Peyer's patch (tissue), 4 donors: ENCODE measurements at places on chromosomes 2 and 18. TPM values are rescaled to one million over a fixed set of nuclear protein-coding genes. Genes with fewer than 3 reads are reported as not detected.

DNA sequence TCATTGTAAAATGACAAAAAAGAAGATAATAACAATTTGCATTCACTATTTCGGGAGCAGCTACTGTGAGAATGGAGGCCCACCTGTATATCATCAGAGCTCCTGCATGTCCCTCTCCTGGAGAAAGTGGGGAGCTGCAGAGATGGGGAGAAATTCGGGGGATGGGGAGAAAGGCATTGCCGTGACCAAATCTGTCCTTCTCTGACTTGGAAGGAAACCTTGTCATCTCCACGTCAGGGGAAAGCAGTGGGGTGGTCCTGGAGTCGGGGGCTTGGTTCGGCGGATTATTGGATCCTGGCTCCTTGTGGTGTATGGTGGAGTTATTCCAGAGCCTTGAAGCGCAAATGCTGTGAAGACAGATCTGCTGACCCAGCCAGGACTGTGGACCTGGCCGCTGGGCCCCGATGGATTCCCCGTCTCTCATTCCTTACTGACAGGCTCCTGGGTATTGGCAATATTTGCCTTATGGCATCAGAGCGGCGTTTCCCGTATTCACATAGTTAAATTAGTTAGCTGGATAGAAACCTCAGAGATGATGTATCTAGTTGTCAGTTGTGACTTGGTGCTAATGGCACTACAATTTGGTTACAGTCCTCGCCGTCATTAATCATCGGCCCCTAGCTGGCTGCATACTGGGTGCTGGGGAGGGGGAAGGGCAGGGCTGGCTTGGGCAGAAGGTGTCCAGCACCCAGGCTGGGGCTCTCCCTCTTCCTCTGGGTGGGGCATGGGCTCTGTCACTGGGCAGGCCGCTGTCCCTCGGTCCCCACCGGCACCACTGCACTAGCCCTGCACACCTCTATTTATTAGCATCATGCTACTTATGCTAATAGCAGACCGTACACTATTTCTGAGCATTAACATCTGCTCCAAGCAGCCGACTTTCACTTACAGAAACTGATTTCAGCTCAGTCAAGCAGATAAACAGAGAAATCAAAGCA lies 31.7 kb downstream of the CELF4 start:
- no peaks in the 10 kb centered on the region for H3K36me3 ChIP-seq
- no peaks in the 10 kb centered on the region for H3K27me3 ChIP-seq
- no peak for DNase-seq
- no peak overlapping the region for H3K27ac ChIP-seq
- no peaks in the 10 kb centered on the region for H3K4me1 ChIP-seq
- H3K4me3 ChIP-seq = no peak overlapping the region

GRCh38 chr18:46565256-46565655 lies 91.8 kb downstream of the LOXHD1 start:
- no peaks in the 10 kb centered on the region for H3K4me1 ChIP-seq
- no peak for DNase-seq
- no peak overlapping the region for H3K27ac ChIP-seq

DNA sequence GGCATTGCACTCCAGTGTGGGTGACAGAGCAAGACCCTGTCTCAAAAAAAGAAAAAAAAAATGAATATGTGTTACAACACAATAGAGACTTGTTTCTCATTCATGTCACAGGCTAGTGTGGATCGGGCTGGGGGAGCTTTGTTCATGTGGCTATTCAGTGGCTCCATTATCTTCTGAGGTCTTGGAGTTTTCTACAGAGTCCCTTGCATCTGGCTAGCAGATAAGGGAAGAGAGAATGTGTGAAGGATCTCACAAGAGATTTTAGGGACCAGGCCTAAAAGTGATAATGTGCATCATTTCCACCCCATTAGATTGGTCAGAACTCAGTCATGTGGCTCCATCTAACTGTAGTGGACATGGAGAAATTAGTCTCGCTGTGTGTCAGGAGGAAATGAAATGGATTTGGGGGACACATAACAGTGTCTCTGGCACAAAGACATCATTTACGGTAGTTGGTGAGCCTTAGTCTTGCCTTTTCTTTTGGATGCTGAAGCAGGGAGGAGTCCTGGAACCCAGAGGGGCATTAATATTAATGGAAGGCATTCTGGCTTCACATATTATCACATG lies 32.4 kb upstream of the CASP10 start:
- peaks cover 62% of the 10 kb centered on the region for H3K36me3 ChIP-seq
- no peak for DNase-seq
- H3K4me3 ChIP-seq = no peak overlapping the region
- H3K27me3 ChIP-seq = no peaks in the 10 kb centered on the region

Gene TEX261
- 26.7 TPM for total RNA-seq

Gene CD8B2
- 5.0 TPM for total RNA-seq

DNA sequence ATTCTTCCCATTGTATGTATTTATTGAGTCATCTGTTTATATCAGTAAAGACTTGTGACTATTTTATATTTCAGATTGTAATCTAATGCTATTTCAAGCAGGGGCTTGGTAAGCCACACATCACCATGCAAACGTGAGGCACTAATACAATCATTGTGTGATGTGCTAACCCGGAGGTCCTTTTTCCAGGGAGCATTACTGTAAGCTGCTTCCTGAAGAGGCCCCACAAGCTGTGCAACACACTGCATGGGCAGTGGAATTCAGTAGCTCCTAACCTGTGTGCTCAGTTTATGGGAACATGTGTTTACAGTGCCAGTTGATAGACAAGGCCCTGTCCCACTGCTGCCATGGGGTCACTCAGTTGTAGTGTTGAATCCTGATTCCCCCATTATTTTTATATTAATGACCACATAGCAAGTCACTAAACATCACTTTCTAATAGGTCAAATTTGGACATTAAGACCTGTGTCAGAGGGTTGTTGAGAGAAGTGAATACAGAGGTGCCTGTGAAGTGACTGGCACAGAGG lies 162.9 kb downstream of the FHOD3 start:
- H3K27me3 ChIP-seq = no peaks in the 10 kb centered on the region
- DNase-seq = no peak
- H3K27ac ChIP-seq = no peak overlapping the region
- H3K4me1 ChIP-seq = no peaks in the 10 kb centered on the region
- no peak overlapping the region for H3K4me3 ChIP-seq

GRCh38 chr2:199404841-199405240 lies 52.9 kb downstream of the SATB2 start:
- no peaks in the 10 kb centered on the region for H3K27me3 ChIP-seq
- peaks cover 6% of the 10 kb centered on the region for H3K36me3 ChIP-seq
- H3K4me1 ChIP-seq = no peaks in the 10 kb centered on the region

DNA sequence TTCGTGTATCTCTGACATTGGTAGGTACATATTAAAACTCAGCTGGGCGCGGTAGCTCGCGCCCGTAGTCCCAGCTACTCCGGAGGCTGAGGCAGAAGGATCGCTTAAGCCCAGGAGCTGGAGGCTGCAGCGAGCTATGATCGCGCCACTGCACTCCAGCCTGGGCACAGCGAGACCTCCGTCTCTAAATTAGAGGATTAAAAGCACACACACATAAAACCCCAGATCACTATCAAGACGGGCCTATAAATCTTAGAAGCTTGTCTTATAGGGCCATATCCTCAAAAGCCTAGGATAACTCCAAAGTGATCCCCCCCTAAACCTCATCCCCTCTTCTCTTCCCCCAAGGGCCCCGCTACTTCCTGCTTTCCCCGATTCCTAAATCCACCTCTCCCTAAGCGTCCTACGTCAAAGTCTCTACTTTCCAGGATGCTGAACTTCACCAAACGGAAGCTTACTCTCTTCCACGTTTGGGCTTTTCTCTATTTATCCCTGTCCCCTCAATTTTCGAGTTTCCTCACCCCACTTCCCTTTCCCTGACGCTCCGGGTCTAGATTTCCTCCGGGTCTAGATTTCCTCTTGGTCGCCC lies 707 bp downstream of the KRCC1 start:
- H3K36me3 ChIP-seq = no peaks in the 10 kb centered on the region
- DNase-seq = no peak
- H3K4me3 ChIP-seq = peak overlapping the region; percentile 76
- peaks cover 32% of the 10 kb centered on the region for H3K4me1 ChIP-seq
- H3K27ac ChIP-seq = peak overlapping the region; percentile 98

Gene VIT
- total RNA-seq = 5.0 TPM

GRCh38 chr2:96533292-96534073 lies 3.1 kb upstream of the ARID5A start:
- no peaks in the 10 kb centered on the region for H3K36me3 ChIP-seq
- H3K4me3 ChIP-seq = no peak overlapping the region
- peak overlapping the region; percentile 75 for H3K27ac ChIP-seq
- peaks cover 6% of the 10 kb centered on the region for H3K4me1 ChIP-seq

- no peak for DNase-seq
- H3K27ac ChIP-seq = no peak overlapping the region
- H3K4me1 ChIP-seq = peaks cover 3% of the 10 kb centered on the region
- no peaks in the 10 kb centered on the region for H3K27me3 ChIP-seq
These were observed 7.2 kb upstream of the TET3 start for GRCh38 chr2:73977466-73977865.

DNA sequence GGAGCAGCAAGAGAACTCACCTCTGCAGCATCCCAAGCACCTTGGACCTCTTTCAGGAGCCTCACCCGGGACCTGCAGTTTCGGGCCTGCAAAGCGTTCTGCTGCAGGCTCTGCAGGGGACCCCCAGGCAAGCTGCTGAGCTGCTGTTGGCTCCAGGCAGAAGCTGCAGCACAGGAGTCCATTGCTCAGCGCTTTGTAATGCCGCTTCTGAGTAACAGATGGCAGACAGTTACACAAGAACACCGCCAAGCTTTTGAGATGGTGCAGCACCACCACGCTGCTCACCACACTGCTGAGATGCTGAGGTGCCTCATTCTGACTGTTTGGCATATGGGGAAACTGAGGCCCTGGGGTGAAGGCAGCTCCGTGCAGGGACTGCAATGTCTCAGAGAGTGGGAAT lies 1.9 kb upstream of the GALNT14 start:
- H3K27ac ChIP-seq = no peak overlapping the region
- H3K4me3 ChIP-seq = no peak overlapping the region
- H3K27me3 ChIP-seq = no peaks in the 10 kb centered on the region
- H3K36me3 ChIP-seq = no peaks in the 10 kb centered on the region
- no peak for DNase-seq
- H3K4me1 ChIP-seq = no peaks in the 10 kb centered on the region

DNA sequence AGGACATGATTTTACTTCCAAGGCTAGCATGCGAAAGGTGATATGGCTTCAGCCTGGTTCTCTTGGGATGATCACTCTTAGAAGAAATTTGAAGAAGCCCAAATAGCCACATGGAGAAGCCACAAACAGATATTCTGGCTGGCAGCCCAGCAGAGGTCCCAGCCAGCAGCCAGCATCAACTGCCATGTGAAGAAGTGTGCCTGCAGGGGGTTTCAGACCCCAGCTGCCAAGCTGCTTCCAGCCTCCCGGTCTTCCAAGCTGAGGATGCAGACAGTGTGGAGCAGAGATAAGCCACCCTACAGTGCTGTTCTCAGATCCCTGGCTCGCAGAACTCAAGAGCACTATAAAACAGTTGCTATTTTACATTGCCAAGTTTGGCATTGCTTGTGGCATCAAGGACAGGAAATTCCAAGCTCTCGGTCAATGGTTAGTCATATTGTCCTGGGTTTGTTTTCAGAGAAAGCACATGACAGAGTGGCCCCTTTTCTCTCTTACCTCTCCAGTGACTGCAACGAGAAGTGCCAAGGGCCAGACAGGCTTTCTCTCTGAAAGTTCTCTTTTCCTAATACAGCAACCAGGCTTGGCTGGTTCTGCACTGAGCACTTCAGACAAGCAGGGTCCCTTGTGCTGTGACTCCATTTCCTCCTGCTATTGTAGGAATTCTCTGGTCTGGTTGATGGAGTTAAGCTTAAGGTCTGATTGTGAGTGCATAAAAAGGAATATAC lies 223.7 kb downstream of the ANKRD30B start:
- H3K4me1 ChIP-seq = no peaks in the 10 kb centered on the region
- no peaks in the 10 kb centered on the region for H3K36me3 ChIP-seq
- DNase-seq = no peak
- no peaks in the 10 kb centered on the region for H3K27me3 ChIP-seq

Gene OR6B2
- not detected for total RNA-seq

DNA sequence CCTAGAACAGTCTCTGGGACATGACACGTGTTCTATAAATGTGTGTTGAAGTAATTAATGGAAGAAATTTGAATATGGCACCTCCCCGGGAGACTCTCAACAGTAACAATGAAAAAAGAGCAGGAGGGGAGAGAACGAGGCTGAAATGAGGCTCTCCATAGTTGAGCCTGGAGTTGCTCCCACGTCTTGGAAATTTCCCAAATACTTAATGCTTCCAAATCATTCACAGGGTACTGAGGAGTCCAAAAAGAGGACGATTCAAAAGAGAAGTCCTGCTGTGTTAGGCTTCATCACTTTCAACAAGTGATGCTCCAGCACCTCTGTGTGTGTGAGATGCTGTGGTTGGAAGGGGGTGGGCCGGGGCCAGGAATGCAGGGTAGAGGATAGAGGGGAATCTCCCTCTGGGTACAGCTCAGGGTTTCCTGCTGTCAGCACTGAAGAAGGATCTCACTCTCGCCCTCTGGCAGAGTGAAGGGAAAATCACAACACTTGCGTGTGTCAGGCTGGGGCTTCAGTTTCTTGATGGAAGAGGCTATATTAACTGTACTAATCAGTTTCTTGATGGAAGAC lies 18.1 kb upstream of the ZNF407 start:
- no peaks in the 10 kb centered on the region for H3K4me1 ChIP-seq
- no peak overlapping the region for H3K27ac ChIP-seq
- no peaks in the 10 kb centered on the region for H3K36me3 ChIP-seq
- H3K27me3 ChIP-seq = no peaks in the 10 kb centered on the region
- no peak overlapping the region for H3K4me3 ChIP-seq

GRCh38 chr2:200700856-200701255 lies 110.9 kb upstream of the BZW1 start:
- H3K4me3 ChIP-seq = no peak overlapping the region
- no peak overlapping the region for H3K27ac ChIP-seq
- DNase-seq = no peak
- H3K36me3 ChIP-seq = no peaks in the 10 kb centered on the region
- no peaks in the 10 kb centered on the region for H3K27me3 ChIP-seq

- no peaks in the 10 kb centered on the region for H3K27me3 ChIP-seq
- no peaks in the 10 kb centered on the region for H3K4me1 ChIP-seq
- no peak for DNase-seq
- H3K36me3 ChIP-seq = no peaks in the 10 kb centered on the region
These were observed 25.6 kb upstream of the PRLH start for GRCh38 chr2:237540823-237541222.

GRCh38 chr2:107804608-107805498 lies 21.8 kb upstream of the RGPD4 start:
- H3K36me3 ChIP-seq = no peaks in the 10 kb centered on the region
- DNase-seq = no peak
- no peak overlapping the region for H3K27ac ChIP-seq
- no peak overlapping the region for H3K4me3 ChIP-seq
- H3K4me1 ChIP-seq = no peaks in the 10 kb centered on the region

Gene TCF4
- total RNA-seq = 32.6 TPM

Gene GPR55
- total RNA-seq = 4.0 TPM

- H3K4me3 ChIP-seq = no peak overlapping the region
- DNase-seq = no peak
- H3K4me1 ChIP-seq = no peaks in the 10 kb centered on the region
- no peak overlapping the region for H3K27ac ChIP-seq
- no peaks in the 10 kb centered on the region for H3K36me3 ChIP-seq
These were observed 22.7 kb upstream of the MYO1B start for GRCh38 chr2:191222507-191222906.
